ENCODE measurements at places on chromosomes 7 and 10.

DNA sequence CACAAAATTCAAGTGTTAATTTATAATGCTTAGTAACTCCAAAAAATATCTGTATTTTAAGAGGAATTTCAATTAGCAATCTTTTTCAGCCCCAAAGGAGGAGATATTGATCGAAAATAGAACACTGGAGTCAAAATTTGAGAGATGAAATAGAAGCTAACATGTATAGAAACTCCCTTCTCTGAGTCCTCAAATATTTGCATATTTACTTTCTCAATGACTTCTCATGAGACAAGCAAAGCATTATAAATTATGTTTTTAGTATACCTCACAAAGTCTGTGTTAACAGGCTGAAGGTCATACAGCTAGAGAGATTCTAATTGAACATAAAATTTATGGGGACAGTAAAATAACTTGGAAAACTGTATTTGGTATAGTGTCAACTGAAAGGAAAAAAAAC, 260.5 kb downstream of the GPAM start:
- no peak for DNase-seq

DNA sequence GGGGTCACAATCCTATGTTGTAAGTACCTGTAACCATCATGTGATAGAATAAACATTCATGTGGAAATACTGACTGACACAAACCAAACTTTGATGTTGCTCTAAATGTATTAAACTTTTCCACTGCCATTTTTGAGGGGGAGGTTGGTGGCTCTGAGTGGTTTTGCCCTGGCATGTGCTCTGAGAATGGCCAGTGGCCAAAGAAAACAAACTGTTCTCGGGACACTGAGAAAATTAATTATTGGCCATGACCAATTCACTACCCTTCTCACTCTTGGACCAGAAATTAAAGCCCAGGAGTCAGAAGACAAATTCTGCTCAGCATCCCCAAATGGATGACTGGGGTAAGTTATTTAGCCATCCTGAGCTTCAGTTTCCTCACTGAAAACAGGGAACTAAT, 195.9 kb downstream of the XPNPEP1 start:
- DNase-seq: no peak

DNA sequence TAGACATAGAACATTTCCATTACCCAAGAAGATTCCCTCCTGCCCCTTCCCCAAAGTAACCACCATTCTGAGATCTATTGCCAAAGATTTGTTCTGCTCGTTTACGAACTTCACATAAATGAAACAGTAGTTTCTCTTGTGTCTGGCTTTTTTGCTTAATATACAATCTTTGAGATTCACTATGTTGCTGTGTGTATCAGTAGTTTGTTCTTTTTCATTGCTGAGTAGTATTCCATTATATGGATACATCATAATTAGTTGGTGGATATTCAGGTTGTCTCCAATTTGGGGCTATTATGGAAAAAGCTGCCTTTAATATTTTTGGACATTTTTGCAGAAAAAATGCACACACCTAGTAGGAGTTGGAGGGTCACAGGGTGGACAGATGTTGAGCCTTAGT, 124.3 kb downstream of the SLIT1 start:
- DNase-seq: no peak

- no peak for DNase-seq
Observed at GRCh38 chr10:128438417-128439063, 312.3 kb upstream of the MKI67 start.

DNA sequence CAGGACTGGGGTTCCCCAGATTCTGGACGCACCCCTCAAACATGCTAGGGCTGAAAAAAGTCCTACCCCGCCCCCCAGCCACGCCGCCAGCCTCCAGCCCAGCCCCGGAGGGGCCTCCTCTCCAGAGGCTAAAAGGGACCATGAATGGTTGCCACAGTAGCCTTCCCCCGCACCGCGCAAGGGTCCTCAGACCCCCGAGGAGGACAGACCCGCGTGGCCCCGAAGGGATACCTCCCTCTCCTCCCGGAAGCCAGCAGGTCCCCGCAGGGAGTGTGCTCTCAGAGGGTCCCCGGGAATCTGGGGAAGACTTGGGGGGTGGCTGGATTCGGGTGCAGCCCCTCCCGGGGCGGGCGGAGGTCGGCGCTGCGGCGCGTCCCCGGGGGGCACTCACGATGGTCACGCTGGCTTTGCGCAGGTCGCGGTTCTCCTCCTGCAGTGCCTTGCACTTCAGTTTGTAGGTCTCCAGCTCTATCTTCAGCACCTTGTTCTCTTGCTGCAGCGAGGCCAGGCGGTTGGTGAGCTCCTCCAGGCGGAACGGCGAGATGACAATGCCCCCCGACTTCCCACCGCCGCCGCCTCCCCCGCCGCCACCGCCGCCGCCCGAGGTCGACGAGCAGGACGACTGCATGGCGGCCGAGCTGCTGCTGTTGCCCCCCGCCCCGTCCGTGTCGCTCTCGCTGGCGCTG, 482 bp downstream of the CCDC6 start:
- DNase-seq: no peak

DNA sequence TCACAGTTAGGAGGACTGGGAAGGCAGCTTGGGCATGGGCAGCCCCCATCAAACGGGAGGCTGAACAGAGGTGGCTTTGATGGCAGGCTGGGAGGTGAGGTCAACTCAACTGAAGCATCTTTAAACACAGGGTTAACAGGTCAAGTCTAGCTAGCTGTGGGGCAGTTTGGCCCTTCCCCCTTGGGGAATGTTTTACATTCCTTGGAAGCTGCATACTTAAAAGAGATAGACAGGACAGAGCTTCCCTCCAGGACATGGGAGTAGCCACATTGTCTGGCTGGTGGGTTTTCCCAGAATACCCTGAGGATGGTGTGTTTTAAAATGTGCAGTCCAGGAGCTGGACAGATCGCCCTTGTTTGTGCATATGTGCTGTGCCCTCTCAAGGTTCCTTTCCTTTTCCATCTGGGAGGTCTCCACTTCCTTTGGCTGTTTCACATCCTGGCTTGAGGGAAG, 6.8 kb upstream of the RASSF4 start:
- DNase-seq: no peak

GRCh38 chr10:106874604-106874889, 290.0 kb downstream of the SORCS1 start:
- no peak for DNase-seq

- no peak for DNase-seq
Observed at GRCh38 chr7:50860174-50860573, 77.5 kb upstream of the GRB10 start.

GRCh38 chr10:103067956-103068355, 125.1 kb downstream of the NT5C2 start:
- no peak for DNase-seq

GRCh38 chr10:18438361-18439126, 212.8 kb downstream of the NSUN6 start:
- DNase-seq: no peak

GRCh38 chr7:37206192-37206591, 242.5 kb downstream of the ELMO1 start:
- no peak for DNase-seq

DNA sequence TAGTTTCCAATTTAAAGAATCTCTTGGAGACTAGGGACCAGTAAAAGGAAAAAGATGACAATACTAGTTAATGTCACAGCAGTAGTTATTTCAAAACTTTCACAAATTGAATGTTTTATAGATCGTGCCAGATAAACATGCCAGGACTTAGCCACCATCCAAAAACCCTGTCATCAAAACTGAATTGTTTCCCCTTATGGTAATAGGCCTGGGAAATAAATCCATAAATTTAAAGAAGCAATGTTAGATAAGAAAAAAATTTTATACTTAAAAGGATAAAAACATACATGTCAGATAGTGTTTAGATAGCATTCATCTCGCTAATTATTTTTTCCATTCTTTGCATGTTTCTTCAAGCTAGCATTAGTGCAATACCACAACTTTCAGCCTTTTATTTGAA, 71.2 kb downstream of the SUGCT start:
- no peak for DNase-seq

- no peak for DNase-seq
Observed at GRCh38 chr7:121372376-121373010, 23.6 kb downstream of the FAM3C start.

- no peak for DNase-seq
Observed at GRCh38 chr7:25087855-25088254, 37.2 kb downstream of the CYCS start.

DNA sequence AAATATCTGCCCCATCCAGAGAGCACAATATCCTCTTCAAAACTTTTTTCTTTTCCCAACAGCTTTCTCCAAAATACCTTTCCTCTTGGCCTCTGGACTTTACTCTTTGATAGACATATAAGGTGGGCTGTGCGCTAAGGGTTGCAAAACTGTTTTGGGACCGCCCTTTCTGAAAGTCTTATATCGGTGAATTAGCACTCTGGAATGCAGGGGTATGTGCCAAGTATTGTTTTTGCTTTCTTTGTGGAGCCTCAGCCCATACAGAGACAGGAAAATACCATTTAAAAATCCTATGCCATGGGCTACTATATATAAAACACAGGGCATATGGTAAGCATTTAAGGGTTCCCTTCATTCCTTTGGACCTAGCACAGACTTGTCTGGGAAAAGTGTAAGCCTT, 37.7 kb downstream of the PPP1R17 start:
- no peak for DNase-seq

DNA sequence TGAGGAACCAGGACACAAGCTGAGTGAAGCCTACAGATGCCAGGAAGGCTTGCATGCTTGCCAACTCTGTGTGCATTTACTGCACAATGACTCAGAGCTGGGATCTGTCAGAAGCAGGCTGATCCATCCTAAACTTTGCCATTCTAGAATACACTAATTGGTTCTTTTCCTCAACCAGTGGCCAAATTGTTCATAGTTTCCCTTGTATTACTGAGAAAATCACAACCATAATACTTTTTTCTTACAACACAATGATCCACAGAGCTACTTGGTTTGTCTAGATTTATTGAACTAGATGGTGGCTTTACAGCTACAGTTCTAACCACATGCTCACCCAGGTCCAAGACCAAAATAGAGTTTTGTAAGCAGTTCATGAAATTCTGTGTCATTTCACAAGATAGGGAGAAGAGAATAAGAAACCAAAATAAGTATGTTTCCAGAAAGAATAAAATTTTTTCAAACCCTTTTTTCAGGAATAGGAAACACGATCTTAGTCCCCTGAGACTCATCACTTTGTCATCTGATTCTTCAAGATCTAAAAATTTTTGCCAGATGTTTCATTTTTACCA, 21.0 kb upstream of the LRRC17 start:
- no peak for DNase-seq

DNA sequence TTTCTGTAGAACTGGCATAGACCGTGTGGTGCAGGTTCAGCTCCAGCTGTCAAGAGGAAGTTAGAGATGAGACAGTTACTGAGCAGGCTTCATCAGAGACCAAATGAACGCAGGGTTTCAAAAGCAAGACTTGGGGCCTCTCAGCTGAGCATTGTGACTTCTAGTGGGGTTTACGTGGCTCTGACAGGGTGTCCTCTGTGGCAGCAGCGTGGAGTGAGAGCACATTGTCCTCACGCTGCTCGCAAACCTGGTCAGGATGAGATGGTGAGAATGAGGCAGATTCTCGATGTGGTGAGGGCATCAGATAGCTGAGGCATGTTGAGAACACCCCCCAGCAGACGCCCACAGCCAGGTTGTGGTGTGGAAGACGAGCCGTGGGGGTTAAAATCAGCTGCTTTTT, 126.0 kb downstream of the DNAJB6 start:
- no peak for DNase-seq

DNA sequence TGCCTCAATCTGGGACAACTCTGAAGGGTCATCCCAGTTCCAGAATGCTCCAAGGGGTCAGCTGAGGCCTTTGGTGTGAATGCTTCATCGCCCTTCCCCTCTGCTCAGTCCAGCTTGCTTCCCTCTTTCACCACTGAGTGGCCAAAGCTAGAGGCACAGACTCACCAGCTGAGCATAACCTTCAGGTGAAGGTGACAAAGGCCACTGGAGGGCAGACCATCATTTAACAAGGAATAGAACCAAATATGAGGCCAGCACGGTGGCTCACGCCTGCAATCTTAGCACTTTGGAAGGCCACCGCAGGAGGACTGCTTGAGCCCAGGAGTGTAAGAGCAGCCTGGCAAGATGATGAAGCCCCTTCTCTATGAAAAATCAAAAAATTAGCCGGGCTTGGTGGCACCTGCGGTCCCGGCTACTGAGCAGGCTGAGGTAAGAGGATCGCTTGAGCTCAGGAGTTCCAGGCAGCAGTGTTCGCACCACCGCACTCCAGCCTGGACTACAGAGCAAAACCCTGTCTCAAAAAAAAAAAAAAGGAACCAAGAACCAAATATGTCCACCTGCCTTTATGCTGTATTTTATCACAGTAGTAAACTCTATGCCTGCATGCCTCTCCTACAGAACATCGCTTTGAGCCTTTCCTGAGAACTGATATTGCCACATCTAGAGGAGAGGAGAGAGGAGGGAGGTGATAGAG, 13.4 kb downstream of the PRKAG2 start:
- peak; percentile 27 for DNase-seq

DNA sequence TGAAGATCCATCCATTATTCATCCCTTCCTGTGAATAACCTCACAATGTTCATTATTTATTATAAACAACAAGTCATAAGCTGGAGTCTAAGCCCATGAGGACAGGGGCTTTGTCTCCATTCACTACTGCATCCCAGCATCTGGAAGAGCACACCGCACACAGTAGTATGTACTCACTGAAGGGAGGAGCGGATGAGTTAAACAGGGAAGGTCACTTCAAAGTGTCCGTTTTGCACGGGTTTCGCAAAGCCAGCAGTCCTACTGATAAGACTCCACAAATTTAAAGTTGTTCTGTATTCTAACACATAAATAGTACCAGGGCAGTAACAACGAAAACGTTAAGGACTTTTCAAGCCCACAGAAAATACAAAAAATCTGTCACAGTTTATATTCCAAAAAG, 167.9 kb downstream of the PARD3 start:
- no peak for DNase-seq

DNA sequence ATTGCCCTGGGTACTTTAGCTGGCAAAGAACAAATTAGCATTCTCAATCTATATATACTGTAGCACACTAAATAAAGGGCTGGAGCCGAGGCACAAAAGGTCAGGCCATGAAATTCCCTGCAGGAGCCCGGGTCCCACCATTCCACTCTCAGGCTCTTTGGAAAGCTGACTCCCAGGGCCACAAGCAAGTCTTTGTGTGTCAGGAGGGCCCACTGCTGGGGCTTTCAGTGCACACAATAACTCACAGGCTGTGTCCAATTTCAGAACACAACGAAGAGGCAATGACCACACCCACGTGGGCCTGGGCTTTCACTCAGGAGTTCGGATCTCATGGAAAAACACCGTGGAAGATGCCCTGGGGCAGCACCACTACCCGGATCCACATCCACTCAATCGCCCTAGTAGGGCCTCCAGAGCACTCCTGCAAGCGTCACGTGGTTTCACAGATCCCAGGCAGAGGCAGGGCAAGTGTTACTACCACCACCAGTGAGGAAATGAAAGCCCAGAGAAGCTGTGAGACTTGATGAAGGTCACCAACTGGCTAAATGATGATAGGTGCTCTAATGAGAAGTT, 60.3 kb downstream of the COBL start:
- DNase-seq: no peak

Measured in CD4-positive, alpha-beta T cell treated with Interleukin-17A for 4 hours (primary cell).